ENCODE measurements at places on chromosomes 2 and 18.

DNA sequence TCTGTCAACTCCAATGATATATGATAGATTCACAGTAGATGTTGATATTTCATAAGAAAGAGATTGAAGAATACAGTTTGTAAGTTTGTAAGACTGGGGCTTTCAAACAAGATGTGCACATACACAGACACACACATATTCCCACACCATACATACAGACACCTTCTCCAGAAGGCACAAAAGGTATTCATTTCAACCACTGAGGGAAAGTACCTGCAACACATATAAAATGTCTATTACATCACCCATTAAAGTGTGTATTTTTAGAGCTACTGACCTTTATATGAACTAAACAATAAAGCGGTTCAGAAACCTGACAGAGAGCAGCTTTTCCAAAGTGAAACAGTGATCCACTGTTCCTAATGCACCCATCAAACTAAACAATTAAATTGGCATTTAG is 53.3 kb downstream of the CCDC148 start:
- no peak for DNase-seq

- DNase-seq, result peak; percentile 80
Measured at GRCh38 chr2:200340508-200341224, 34.2 kb downstream of the SPATS2L start.

DNA sequence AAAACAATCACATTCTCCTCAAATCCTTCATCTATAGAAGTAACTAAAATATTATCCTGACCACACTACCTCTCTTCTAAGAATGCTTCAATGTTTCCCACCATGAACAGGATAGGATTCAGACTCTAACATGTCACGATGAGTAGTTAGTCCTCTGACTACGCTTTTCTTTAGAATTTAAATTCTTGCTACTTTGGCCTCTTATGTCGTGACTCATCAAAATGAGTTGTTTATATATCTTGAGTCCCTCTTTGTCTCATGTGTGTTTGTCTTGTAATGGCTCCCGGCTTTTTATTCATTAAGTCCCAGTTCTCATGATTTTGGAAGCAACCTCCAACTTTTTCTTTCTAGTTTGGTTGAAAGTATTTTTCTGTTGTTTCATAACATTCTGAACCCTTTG is 1289.2 kb downstream of the DSC3 start:
- DNase-seq, result peak; percentile 32

GRCh38 chr18:46265196-46266156 is 161.3 kb downstream of the HAUS1 start:
- DNase-seq, result no peak

DNA sequence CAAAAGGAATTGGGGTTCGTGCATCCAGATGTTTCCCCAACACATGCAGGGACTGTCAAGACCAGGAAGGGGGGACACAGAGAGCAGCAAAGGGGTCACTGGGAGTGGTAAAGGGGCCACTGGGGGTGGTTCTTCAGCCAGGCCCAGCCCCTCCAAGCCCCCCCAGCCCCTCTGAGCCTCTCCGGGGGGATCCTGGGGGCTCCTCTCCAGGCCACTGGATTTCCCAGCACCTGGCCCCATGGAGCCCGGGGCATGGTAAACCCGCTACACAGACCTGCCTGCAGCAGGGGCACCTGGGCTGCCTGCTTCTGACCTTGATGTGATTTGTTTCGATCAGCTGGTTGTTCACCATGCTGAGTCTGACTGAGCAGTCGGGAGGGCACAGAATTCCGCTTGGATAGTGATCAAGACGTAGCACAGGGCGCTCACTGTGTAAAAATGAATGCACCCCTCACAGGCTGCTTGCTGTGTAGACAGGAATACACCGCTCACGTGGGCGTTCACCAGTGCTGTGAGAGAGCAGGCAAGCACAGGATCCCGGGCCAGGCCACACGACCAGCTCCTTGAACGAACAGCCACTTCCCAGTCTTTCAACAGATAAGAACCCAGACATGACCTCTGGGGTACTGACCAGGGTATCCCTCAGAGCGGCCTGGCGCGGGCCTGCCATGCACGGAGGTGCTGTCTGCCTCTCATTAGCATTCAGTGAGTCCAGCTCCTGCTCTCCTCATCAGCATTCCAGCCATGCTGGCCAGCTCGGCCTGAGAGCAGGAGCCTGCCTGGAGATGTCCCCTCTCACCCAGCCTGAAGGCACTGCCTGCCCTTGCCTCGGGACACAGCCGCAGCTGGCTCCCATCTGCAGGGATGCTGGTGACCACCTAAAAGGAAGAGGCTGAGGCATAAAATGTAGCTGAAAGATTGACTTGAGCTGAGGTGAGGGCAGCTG is 73.3 kb upstream of the OTOS start:
- no peak for DNase-seq

DNA sequence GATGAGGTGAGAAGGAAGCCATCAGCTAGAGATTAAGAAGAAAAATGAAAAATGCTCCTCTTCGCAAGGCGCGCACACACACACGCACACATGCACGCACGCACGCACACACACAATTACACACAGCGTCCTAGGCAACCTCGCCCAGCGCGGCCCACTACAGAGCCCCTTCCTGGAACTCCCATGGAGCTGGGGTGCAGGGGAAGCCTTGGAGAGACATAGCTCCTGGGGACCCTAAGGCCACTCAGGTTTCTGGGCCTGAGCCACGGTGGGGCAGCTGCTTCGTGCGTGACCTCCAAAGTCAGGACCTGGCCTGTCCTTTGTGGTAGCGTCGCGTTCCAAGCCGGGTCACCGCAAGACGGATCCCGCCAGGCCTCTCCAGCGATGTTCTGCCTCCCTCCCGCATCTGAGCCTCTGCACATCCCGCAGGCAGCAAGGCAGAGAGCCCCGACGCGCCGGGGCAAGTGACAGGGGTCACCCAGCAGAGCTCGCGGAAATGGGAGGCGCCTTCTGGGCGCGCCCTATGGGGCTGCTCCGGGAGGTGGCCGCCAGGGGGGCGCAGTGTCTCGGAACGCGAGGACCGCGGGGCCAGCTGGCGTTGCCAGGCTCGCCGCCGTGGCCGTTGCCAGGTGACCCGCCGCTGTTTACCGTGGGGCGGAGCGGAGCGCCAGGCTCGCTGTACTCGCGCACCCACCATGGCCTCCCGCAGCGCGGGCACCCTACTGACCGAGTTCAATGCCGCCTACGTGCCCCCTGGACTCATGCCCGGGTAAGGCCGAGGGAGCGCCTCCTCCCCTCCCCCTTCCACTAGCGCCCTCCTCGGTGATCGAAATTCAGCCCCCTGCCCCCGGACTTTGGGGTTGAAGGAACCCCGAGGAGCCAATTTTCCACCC is 79.0 kb downstream of the CIB4 start:
- DNase-seq, result no peak

DNA sequence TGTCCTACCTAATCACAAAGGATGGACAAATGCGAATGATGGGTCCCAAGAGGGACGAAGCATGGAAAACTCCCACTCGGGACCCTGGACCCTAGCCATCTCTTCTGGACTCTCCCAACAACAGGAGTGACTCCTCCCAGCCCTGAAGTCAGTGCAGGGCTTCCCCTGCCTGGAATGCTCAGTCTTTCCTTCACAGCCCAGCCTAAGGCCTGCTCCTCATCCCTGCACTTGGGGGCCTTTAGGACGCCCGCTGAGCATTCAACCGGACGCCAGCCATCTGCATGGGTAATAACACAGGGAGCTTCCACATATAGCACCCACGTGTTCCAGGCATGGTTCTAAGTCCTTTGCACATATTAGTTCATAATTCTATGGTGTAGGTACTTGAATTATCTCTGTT is 237.5 kb downstream of the KLHL29 start:
- no peak for DNase-seq

- DNase-seq, result peak; percentile 4
Measured at GRCh38 chr18:74861154-74861553, 263.5 kb downstream of the ZNF407 start.

DNA sequence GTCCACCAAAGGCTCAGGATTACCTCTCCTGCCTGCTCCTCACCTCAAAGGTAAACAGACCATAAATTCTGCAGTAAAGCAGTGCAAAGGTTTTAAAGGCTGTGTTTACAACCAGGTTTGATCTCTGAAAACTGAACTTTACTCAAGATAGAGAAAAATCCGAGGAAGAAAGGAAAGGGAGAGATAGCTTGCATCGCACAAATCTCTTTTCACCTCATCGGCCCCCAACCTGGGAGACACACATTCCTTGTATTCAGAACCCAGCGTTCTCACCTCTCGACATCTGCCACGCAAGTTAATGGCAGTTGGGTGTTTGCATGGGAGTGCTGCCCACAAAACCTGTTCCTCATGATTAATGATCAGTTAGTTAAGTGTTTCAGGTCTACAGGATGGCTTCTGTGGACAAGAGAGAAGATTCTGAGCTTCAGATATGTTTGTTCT is 72.6 kb downstream of the GATA6 start:
- DNase-seq, result no peak

- no peak for DNase-seq
Measured at GRCh38 chr18:77210249-77210648, 39.4 kb upstream of the GALR1 start.

- DNase-seq, result no peak
Measured at GRCh38 chr2:84539729-84540128, 23.4 kb downstream of the DNAH6 start.

DNA sequence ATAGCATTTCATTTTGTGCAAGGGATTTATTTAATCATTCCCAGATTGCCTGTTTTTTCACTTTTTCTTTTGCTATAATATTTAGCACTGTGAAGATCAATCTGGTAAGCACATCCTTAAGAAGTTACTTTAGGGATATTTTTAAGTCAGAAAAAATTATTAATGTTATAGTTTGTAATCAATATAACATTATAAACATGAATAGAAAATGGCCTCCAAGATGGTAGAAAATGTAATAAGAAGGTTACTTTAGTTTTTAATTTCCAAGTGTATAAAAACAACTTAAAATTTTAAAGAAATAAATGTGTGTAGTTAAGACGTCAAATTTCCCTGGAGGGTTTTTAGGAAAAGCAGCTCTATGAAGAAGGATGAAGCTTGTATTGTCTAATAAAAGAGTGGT is 81.9 kb upstream of the SERPINE2 start:
- no peak for DNase-seq

DNA sequence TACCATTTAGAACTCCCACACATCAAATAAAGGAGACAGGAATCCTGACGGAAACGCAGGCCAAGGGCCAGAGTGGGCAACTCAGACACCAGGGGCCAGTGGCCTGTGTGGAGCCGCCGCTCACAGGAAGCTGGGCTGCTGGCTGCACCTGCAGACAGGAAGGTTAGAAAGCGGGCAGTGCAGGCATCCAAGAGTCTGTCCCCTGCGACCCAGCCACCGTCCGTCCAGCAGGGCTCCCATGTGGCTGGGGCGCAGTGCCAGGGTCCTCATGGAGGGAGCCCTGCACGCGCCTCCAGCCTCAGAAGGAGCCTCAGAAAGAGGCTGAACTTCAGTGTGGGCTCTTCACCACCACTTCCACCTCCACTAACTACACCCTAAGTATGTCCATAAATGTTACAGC is 2.5 kb upstream of the ANO7 start:
- DNase-seq, result no peak

- DNase-seq, result peak; percentile 85
Measured at GRCh38 chr2:46364797-46365457, 67.7 kb downstream of the EPAS1 start.

DNA sequence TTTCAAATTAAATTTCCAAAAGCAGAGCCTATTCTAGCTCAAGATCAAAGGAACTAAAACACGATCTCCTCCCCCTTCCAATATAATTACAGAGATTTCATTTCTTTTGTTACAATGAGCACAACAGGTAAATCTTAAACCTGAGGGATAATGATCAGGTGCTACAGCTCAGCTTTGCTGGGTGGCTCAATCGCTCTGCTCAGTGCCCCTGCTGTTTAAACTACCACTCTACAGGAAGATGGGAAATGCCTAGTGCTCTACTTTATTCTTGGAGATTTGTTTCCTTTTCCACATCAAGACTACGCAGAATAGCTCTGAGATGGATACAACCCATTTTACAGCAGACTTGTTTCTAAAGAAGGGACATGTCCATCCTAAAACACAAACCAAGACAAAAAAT is 162.3 kb downstream of the TCF4 start:
- DNase-seq, result no peak

- DNase-seq, result peak; percentile 95
Measured at GRCh38 chr2:74576863-74577229, 22.3 kb downstream of the DOK1 start.

DNA sequence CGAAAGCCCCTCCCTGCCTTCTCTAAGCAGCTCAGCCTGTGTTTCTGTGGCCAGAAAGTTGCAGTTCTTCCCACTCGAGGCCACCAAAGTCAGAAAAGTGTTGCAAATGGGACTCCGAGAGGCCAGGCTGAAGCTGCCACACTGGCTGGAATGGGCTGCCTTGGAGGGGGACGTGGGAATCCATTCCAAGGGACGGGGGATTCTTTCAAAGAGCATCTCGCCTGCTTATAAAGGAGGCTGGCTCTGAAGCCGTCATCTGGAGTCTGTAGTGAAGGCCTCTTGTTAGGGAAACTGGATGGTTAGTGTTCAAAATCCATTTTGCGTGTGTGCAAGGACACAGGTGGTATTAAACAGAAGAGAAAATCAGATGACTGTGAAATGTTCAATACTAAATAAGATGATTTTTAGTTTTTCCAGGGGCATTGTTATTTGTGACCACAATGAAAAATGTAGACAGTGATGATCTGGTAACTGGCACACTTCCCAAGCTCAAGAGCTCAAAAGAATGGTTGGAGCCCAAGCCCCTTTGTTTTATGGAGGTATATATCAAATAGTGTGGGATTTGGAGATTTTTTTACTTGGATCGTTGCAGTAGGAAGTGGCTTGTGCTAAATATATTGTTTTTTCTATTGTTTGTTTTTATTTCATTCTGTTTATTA is 782 bp downstream of the FAM228B start:
- peak; percentile 49 for DNase-seq

- no peak for DNase-seq
Measured at GRCh38 chr18:23725827-23726661, 36.8 kb downstream of the LAMA3 start.

GRCh38 chr18:47898055-47898454 is 32.4 kb downstream of the SMAD2 start:
- DNase-seq, result peak; percentile 13

GRCh38 chr2:121142452-121142851 is 142.6 kb downstream of the TFCP2L1 start:
- DNase-seq, result no peak

DNA sequence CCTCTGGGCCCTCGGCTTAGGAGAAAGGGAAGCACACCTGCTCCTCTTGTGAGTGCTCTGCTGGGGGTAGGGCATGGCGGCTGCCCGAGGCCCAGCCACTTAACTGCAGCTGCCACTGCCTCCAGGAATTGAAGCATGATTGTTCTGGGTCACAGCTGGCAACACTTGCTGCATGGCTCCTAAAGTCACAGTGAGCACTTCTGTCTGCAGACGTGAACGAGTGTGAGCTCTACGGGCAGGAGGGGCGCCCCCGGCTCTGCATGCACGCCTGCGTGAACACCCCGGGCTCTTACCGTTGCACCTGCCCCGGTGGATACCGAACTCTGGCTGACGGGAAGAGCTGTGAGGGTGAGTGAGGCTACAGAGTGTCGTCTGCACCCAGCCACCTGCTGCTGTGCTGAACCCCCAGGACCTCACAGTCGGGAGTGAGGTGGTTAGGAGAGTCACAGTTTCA is 44.4 kb downstream of the FBLN7 start:
- no peak for DNase-seq
